Stimulated activated CD8-positive, alpha-beta memory T cell treated with anti-CD3 and anti-CD28 coated beads, Interleukin-7, amount 100 ng/mL, for 48 hours (primary cell): ENCODE measurements at places on chromosomes 6 and 20.

- no peak for DNase-seq
Measured at GRCh38 chr6:111813677-111814310, 59.5 kb downstream of the FYN start.

- DNase-seq = no peak
Measured at GRCh38 chr20:51736947-51737346, 31.2 kb downstream of the ATP9A start.

- no peak for DNase-seq
Measured at GRCh38 chr6:29850011-29850553, 22.5 kb downstream of the HLA-G start.

DNA sequence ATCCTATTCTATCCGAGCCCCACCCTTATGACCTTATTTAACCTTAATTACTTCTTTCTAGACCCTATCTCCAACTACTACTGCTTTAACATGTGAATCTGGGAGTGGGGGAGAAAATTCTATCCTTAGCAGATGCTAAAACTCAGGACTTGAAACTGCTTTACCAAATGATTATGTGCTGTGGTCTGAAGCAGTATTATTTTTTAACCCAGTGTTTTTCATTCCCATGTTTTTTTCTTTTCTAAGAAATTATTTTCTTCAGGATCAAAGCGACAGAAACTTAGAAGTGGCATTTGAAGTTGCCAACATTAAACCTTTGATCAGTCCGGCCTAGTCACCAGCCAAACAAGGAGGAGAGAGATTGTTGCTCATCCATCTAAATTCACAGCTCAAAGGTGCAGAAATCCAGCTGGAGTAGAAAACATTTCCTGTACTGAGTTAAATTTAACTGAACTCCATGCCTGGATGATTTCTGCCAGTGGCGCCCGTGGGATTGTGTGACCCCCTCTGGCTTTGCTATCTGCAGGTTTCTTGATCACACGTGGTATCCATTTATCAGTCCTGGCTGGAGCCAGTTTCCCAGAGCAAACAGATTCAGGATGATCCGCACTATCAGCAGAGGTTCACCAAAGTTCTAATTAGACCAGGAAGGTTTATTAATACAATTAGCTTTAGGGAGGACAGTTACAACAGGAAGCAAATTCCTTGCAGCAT is 300.5 kb downstream of the PLCB1 start:
- DNase-seq = no peak

GRCh38 chr6:105560611-105561066 is 157.8 kb upstream of the PREP start:
- no peak for DNase-seq
